Posterior vena cava (tissue), 2 donors: ENCODE measurements at places on chromosomes 7 and 10. TPM values are rescaled to one million over a fixed set of nuclear protein-coding genes. Genes with fewer than 3 reads are reported as not detected.

- no peak for DNase-seq
Measured at GRCh38 chr7:103626776-103627175, 180.8 kb upstream of the SLC26A5 start.

DNA sequence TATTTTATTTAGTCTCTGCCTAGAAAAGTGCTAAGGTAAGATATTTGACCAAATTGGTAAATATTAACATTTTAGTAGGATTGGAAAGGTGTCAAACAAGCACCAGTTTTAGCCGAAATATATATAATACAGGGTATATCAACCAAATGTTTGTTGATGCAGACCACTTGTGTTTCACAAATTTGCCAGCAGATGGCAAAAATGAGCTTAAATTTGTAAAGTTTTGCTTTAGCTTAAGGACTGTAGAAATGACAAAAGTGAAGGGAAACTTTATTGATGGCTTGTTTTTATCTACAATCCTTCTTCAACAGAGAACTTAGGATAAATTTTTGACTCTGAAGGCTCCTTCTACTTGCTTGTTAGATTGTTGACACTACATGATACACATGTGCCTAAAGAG is 4.8 kb upstream of the POLR1F start:
- no peak for DNase-seq

DNA sequence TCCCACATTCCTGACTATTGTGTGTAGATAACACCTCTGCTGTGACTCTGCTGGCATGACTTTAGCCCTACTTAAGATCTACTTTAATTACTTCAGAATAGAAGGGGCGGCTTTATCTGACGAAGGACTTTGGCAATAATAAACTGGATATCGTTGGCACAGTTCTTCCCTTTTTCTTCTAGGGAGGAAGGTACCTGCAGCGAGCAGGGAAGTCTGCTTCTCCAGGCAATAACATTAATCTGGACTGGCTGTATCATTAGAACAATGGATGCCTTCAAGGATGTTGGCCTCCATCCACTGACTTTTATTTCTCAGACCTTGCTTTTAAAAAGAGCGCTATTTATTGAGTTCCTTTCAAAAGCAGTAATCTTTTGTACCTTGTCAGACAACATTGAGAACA is 172.6 kb upstream of the THSD7A start:
- no peak for DNase-seq

PRPS1L1 gene
- not detected for total RNA-seq

PPP1R3C gene
- 51.2 TPM for total RNA-seq
